ENCODE measurements at places on chromosomes 2 and 18. TPM values are rescaled to one million over a fixed set of nuclear protein-coding genes. Genes with fewer than 3 reads are reported as not detected.

Gene TTN
- 2.3 TPM for total RNA-seq

Gene HAAO
- total RNA-seq: 1.4 TPM

Gene SPP2
- total RNA-seq: not detected

Gene IKZF2
- total RNA-seq: 17.8 TPM

Gene CD8A
- total RNA-seq: 1.6 TPM
